ENCODE measurements at places on chromosomes 6 and 20.

DNA sequence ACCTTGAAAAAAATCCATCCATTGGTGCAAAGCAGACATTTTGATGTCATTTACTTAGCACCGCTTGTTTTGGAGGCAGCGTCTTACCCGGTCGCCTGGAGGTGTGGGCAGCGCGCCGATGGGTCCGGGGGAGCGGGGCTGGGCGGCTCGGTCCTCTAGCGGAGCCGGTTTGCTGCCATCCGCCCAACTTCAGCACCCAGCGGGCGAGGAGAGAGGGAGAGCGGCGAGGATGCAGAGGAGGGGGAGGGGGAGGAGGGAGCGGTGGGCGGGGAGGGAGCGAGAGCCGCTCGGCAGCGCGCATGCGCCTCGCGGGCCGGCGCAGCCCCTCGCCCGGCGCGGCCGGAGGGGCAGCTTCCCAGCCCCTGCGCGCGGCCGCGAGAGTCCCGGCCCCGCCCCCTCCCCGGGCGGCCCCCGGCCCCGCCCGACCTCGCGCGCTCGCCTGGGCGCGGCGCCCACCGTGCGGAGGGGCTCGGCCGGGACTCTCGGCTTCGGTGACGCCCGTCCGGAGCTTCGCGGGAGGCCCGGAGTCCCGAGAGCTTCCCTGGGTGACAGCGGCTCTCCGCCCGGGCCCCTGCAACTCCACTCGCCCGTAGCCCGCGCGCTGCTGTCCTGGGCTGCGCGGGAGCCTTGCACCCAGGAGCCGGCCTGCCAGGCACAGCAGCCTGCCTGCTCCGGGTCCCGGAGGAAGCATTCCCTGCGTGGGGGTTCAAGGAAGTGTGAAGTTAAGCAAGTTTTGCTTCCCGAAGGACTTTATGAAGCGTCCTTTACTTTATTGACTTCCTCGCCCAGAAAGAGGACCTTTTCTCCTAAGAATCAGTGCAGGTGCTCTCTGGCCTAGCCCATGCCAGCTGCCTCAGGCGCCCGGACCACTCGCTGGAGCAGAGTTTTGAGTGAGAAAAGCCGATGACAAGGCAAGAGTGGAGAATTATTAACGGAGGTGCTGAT, at the start of gene RGS17:
Gene RGS17 (minus strand): TSS at position 246 of the 945 bp plus-strand sequence. CDS start 87,264 bp downstream, outside the sequence.
- peak; percentile 78 for DNase-seq

DNA sequence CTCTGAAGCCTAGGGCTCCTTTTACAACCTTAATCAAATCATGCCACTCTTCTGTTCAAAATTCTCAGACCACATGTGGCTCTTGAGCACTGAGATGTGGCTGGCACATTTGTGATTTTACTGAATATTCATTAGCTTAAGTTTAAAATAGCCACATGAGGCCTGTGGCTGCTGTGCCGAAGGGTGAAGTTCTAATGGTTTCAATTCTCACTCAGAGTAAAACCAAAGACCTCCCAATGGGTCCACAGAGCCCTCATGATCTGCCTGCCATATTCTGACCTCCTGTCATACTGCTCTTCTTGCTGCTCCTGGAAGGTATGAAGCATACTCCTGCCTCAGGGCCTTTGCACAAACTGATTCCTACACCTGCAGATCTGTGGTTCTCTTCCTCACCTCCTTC, 7.8 kb upstream of the CST3 start:
- no peak for DNase-seq

GRCh38 chr6:126625019-126625418, 285.1 kb downstream of the CENPW start:
- peak; percentile 62 for DNase-seq

GRCh38 chr6:162917506-162917905, 189.7 kb downstream of the PACRG start:
- DNase-seq: peak; percentile 67

GRCh38 chr20:38021087-38021772, 12.0 kb downstream of the TTI1 start:
- no peak for DNase-seq

DNA sequence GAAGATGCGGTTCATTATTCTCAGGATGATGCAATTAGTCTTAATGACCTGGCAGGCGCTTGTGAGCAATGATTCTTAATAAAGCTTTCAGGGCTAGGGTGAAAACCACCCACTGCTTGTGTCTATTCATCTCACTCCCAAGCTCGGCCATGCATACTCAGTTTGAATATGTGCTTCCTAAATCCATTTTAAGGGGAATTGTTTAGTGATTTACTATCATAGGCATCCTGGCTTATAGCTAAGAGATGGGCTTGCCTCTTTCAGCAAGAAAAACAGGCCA, 141.1 kb upstream of the SLC24A3 start:
- DNase-seq: no peak

DNA sequence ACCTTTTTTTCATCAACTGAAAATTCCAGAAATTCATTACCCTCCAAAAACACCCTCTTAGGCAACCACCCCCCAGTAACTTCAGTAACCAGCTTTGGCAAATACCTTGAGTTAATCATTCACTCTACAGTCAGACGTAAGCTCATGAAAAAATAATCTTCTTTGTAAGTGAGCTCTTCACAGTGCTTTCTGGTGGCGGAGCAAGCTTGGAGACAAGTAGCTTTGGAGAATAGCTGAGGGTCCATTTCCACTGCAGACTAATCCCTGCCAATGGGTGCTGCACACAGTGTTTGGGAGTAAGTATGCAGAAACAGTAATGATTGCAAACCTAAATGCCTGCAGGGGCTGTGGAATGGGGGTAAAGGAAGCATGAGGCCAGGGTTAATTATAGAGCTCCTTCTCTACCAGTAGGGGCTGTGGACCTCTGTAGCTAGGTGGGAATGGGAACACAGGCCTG, 56.8 kb upstream of the HINT3 start:
- DNase-seq: no peak

DNA sequence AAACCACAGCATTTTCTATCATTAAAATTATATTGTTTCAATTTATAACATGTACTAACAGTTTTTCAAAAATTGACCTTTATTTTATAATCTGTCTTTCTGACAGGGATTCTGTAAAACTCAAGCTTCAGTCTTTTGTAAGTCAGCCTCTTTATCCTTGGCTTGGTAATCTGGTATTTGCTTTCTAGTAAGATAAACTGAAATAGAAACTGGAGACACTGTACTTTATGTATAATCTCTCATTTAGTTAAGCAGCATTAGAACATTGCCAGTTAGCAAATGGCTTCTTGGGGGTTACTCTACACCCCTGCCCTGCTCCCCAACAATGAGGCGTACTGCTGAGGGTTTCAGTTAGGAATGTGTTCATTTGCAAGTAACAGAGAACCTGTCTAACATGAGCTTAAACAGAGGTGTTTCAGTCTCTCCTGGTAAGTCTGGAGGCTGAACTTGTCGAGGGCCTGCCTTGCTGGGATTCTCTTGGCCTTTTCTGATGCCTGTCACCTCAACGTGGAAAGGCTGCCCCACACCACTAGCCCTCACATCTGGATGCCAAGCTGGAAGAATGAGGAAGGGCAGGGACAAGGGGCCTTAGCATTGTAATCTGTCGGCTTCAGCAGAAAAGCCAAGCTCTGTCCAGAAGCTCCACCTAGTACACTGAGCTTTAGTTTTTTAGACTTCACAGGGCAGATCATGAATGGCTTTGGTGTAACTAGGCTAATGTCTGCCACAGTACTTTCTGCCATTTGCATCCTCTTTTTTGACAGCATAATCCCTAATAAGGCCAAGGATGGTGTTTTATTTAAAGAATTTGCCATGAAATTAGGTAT, 34.8 kb downstream of the SH3BGRL2 start:
- no peak for DNase-seq

DNA sequence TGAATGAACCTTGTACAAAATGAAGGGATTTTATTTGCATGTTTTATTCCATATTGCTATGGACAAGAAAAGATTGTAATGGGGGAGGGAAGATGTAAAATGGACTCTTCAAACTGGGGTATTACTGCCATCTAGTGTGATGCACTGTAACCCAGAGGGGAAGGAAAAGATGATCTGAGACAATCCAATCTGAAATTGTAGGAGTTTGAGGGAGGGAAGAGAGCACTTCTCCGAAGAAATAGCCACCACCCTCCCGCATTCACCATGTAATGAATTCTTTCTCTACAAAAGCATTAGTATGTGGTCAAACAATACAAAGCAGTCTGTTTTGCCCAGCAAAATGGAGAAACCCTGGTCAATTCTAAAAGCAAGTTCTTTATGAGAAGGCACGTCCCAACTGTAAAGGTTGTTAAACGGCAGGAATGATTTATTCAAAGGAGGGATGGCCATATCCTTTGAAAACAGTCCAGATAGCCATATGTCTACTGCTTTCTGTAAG, 679.5 kb upstream of the NRSN1 start:
- peak; percentile 65 for DNase-seq
